ENCODE measurements at places on chromosomes 1 and 21. TPM values are rescaled to one million over a fixed set of nuclear protein-coding genes. Genes with fewer than 3 reads are reported as not detected.

Gene PGLYRP4
- 0.11 TPM for polyA plus RNA-seq

Gene TSPAN1
- 510 TPM for polyA plus RNA-seq

Gene GJC2
- 0.14 TPM for polyA plus RNA-seq

Gene OR14K1
- polyA plus RNA-seq: not detected

Gene OR2T29
- not detected for polyA plus RNA-seq

Gene NIBAN1
- polyA plus RNA-seq: 3.2 TPM

DNA sequence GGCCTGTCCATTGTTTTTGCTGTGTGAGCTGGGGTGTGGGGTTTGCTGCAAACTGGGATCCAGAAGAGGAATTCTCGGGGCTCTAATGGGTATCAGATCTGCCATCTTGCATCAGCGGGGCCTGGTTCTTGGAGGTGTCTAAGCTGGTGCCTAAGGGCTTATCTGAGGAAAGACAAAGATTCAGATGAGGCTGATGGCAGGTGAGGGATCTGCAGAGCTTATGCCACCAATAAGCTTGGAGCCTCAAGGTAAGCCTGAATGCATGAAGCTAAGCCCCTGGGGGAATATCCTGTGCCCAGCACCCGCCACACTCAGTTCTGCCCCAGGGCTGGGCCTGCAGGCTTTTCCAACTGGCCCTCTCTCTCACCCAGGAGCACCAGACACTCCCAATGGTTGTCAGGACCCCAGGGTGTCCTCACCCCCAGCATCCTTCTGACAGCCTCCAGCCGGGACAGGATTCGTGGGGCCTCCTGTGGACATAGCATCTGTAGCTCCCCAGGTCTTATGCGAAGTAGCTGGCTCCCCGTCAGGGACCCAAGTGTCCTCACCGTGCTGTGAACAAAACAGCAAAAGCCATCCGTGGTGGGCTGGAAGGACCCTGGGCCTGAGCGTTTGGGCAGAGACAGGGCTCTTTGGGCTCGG, 9.5 kb upstream of the GSTM3 start:
- no peak for DNase-seq

DNA sequence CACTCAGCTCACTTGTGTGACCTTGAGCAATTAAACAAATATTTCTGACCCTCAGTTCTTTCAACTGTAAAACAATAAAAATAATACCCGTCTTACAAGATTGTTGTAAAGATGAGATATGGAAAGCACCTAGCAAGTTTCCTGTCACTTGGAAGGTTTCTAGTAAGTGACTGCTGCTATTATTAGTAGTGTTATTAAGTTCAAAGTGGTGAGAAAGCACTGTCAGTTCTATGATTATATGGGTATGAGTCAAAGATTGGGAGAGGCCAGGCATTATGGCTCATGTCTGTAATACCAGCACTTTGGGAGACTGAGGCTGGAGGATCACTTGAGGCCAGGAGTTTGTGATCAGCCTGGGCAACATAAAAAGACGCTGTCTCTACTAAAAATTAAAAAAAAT, 145.4 kb downstream of the C1orf21 start:
- peak; percentile 47 for DNase-seq

- DNase-seq: no peak
These were observed 285.0 kb downstream of the BRINP3 start for GRCh38 chr1:190192627-190193026.

GRCh38 chr1:11188858-11189451, at the start of gene ANGPTL7:
Gene ANGPTL7, plus strand, starts transcription at chr1:11189355. Its CDS starts 225 bp downstream, at chr1:11189580.
- DNase-seq: no peak

GRCh38 chr1:114231301-114231700, 77.6 kb upstream of the SYT6 start:
- no peak for DNase-seq

- DNase-seq: no peak
These were observed 43.4 kb downstream of the RGS2 start for GRCh38 chr1:192852001-192852947.

DNA sequence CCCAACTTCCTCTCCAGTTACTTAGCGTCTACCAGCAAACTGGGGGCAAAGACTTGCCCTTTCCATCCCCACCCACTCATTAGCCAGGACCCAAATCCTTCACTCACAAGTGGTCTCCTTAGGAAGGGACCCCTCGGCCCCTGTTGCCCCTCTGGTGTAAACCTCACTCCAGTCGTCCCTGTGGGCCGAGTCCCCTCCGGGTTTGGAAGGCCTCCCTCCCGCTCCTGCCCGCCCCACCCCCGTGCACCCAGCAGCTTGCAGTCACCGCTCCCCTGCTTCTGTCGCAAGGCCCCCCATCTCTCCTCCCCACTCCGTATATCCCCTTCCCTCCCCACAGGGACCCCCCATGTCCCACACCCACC, 1.2 kb downstream of the EFHD2 start:
- DNase-seq: no peak

DNA sequence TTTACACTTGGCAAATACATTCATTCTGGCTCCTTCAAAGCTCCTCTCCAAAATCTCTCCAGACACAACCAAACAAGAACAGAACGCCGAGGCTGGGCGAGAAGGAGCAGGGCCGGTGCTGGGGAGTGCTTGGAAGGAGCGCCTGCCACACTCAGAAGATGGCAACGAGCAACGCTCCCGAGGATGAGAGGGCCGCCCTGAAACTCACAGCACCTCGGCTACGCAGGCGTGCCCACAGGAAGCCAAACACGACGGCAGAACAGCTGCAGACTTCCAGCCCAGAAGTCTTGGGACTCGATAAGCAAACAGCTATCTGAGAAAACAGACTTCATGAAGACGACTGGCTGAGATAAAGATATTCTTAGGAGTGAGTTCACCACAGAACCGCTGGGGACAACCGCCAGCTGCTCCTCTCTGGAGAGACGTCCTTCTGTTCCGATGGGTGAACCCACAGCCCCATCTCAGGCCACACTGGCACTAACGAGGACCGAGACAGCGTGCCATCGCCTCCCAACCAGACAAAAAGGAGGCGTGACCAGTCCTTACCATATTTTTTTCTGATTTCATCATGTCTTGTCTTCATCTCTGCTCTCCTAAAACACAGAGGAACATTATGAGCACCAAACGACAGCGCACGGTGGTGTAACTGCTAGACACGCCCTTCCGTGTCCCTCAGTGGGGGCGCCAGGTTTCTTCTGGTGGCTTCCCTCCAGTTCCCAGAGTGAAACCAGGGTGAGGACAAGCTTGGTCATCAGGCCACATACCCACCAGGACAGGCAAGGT, 18.6 kb downstream of the PTTG1IP start:
- no peak for DNase-seq

GRCh38 chr21:32886339-32886738, 114.8 kb upstream of the PAXBP1 start:
- no peak for DNase-seq

- no peak for DNase-seq
These were observed 8.5 kb upstream of the GNB1 start for GRCh38 chr1:1899266-1899966.

DNA sequence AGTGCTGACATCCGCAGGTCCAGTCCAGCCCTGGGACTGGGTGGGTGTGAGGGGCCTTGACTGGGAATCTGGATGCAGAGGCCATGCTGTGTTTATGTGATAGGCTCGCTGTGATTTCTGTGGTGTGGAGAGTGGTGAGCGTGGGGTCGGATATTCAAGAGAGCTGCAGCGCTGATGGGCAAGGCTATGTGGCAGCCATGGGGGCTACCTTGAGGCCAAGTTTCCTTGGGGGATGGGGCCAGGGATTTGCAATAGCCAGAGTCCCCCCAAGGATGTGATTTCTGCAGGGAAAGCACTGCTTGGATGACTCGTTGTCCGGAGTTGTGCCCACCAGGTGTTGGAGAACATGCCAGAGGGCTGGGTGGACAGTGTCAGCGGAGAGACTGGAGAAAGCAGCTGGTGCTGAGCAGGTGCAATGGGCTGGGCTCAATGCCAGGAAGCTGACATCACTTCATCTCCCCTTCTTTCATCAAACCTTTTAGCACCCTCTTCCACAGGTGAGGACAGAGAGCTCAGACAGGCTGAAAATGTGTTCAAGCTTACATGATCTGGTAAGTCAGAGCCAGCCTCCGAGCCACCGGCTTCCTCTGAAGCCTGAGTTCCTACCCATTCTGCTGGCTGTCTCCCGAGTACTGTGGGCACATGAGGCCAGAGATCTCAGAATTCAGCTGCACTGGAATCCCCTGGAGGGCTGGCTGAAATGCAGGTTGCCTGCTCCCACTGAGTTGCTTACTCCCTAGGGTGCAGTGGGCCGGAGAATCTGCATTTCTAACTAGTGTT, 132.9 kb downstream of the RHOU start:
- no peak for DNase-seq

DNA sequence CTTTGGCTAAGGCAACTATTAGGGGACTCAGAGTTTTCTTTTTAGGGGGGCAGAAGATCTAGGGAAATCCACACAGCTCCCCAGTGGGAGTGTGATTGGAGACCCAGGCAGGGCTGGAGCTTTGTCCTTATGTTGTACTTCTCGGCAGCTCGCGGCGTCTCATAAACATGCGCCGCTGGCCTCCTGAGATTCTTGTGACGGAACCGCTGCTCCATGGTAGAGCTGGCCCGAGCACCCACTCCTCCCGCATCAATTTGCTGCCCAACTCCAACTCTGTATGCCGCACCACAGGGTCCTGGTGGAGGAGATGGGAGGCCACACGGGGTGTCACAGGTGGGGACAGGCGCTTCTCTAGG, 143.9 kb downstream of the GALNT2 start:
- DNase-seq: no peak

DNA sequence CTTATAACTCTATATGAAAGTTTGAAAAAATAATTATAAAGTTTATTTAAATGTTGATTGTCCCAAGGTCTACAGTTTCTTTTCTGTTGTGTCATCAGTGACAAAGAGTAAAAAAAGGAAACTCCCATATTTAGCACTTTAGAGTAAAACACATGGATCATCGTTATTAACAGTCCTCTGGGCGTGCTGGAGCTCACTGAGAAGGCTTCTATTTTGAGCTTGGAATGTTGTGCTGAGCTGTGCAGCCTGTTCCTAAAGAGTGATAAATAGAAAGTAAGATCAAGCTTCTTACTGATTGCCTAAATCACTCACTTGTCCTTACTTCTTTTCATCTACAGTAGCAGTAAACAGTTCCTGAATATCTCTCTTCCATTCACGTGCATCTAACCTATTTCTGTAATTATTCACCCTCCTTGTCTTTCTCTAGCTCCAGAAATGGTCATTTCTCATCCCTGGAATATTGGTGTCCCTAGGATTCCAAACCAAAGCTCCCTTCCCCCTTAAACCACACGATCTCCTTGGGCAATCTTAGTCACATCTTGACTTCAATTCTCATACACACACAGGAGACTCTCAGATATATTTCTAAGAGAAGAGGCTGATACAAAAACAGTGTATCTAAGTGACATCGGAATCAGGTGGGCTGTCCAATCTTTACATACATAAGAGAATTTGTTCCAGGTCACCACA, 11.9 kb downstream of the GBP5 start:
- DNase-seq: no peak

DNA sequence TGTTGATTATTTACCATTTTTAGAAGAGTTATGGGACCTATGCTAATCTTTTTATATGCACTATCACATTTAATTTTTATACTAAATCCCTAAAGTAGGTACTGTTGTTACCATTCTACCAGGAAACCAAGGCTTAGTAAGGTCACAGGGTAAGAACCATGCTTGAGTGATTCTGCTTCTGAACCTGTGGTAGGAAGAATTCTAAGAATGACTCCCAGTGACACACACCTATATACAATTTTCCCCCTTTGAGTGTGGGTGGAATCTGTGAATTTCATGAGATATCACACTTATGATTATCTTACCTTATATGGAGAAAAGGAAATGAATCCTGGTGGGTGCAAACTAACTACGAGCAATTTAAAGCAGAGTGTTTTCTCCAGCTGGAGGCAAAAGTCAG, 391.0 kb downstream of the USH2A start:
- no peak for DNase-seq

GRCh38 chr21:46634966-46635323, 529 bp upstream of the PRMT2 start:
- DNase-seq: peak; percentile 60

DNA sequence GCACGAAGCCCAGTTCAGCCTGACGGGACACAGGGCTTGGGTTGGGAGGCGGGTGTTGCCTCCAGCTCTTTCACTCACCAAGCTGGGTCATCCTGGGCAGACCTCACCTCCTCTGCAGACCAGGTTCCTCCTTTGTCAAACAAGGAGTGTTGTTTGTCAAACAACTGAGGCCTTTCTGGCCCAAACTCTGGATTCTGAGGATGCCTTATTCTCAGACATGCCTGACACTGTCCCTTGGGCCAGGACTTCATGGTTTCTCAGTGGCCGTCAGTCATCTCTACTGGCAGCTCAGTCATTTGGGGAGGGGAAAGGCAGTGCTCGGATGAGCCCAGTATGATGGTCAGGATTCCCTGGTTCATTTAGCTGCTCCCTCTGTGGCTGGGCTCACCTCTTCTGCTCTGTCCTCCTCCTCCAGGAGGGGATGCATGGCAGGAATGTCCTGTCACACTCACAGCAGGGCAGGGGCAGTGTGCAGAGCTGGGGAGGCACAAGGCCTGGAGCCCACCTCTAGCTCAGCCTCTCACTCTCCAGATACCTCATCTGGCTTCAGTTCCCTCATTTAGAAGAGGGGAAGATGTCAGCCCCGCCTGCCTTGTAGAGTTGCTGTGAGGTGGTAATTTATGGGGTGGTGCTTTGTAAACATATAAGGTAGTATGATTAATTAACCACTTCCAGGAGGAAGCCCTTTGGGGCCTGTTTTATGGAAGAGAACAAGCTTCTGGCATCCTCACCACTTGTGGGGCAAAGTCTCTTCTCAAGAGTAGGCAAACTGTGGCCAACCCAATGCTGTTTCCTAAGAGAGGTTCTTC, 20.6 kb downstream of the SLC2A1 start:
- peak; percentile 66 for DNase-seq

- DNase-seq: peak; percentile 93
These were observed at the start of gene S100A14 for GRCh38 chr1:153616144-153616916. Gene S100A14, minus strand, starts transcription at chr1:153616325. Its CDS starts 467 bp downstream, at chr1:153615858.

DNA sequence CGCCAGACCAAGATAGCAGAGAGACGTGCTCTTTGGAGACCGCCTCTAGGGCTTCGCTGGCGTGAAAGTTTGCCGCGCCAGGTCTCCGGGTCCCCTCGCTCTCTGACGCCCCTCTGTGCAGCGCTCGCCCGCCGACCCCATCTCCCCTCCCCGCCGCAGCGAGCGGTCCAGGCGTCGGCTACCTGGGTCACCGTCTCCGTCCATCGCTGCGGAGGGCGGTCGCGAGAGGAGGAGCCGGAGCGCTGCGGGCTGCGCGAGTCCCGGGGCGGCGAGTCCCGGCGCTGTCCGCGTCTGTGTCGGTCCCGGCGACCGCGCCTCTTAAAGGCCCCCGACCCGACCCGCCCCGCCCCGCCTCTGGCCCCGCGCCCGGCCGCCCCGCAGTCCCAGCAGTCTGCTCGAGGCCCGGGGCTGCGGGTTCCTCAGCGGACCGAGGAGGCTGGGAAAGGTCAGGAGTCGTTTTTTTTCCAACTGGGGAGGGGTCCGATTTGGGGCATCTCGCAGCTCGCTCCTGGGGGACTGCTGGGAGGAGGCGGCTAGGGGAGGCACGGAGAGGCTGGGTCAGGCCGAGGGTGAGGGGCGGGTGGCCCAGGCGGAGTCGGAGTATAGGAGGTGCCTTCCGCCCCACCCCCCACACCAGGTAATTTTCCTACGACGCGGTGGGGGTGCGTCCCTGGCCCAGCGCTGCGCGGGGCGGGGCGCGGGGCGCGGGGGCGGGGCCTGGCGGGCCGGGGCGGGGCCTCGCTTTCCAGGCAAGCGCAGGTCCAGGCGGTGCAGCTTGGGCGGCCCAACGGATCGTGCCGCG, at the start of the genes FBXO2 and FBXO44:
Gene FBXO2 (minus strand): TSS at position 293 of the 802 bp plus-strand sequence. CDS start 89 bp downstream, at position 204.
Gene FBXO44 (plus strand): TSS at position 741 of the 802 bp plus-strand sequence. CDS start 959 bp downstream, outside the sequence.
- DNase-seq: peak; percentile 67

Measured in mammary epithelial cell (primary cell).